ENCODE measurements at places on chromosomes 4 and X.

DNA sequence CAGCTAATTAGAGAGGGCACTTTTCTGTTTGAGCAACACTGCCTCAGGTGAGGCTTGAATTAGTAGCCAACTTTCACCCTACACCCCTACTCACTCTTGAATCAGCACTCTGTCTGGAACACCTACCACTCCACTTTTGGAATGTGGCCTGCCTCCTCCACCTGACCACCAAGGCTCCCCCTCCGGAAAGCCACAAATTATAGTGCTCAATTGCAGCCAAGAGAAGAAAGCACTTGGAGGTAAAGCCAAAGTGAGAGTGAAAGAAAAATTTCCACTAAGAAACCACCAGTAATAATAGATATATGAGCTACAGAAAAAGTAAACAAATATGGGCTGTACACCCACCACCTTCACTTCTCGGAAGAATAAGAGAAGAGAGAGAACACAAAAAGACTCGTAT lies 41.1 kb downstream of the PPP3CA start:
- H3K27me3 ChIP-seq, result no peaks in the 10 kb centered on the region
- no peak for DNase-seq
- no peaks in the 10 kb centered on the region for H3K36me3 ChIP-seq

GRCh38 chr4:123250843-123251242 lies 145.8 kb upstream of the SPRY1 start:
- DNase-seq, result peak; percentile 35
- no peak overlapping the region for H3K4me3 ChIP-seq
- peak overlapping the region; percentile 72 for H3K27ac ChIP-seq
- no peaks in the 10 kb centered on the region for H3K36me3 ChIP-seq

GRCh38 chr4:176230836-176231235 lies 35.5 kb upstream of the SPATA4 start:
- H3K4me1 ChIP-seq, result peaks cover 21% of the 10 kb centered on the region
- no peaks in the 10 kb centered on the region for H3K27me3 ChIP-seq
- peak overlapping the region; percentile 44 for H3K4me3 ChIP-seq

GRCh38 chr4:156998500-156999174 lies 27.0 kb upstream of the PDGFC start:
- peaks cover 14% of the 10 kb centered on the region for H3K4me1 ChIP-seq
- H3K27me3 ChIP-seq, result no peaks in the 10 kb centered on the region
- no peaks in the 10 kb centered on the region for H3K36me3 ChIP-seq
- DNase-seq, result no peak
- H3K27ac ChIP-seq, result no peak overlapping the region

- H3K27ac ChIP-seq, result no peak overlapping the region
- H3K4me3 ChIP-seq, result no peak overlapping the region
- no peaks in the 10 kb centered on the region for H3K36me3 ChIP-seq
- H3K4me1 ChIP-seq, result no peaks in the 10 kb centered on the region
- no peak for DNase-seq
- H3K27me3 ChIP-seq, result peaks cover 2% of the 10 kb centered on the region
These were observed 76.7 kb downstream of the BMPR1B start for GRCh38 chr4:94834501-94834900.

- H3K36me3 ChIP-seq, result no peaks in the 10 kb centered on the region
- H3K27me3 ChIP-seq, result no peaks in the 10 kb centered on the region
- no peak overlapping the region for H3K4me3 ChIP-seq
These were observed 56.7 kb upstream of the ADGRL3 start for GRCh38 chr4:61143461-61143860.

DNA sequence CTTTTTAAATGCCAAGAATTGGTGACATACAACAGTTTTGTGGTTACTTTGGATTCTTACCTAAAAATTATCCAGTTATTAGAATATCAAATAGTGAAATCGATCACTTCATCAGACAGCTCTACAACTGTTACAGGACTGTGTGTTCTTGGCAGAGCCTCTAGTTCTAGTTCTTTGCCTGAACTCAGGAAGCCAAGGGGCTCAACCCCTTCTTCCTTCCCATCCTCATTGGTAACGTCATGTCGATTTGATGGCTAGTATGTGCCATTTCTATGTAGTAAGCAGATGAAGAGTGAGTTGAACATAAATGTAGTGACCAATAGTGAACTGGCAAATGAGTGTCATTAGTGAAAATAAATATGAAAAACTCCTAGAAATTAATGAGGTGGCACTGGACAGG lies 59.4 kb upstream of the LIMCH1 start:
- no peaks in the 10 kb centered on the region for H3K27me3 ChIP-seq
- peaks cover 73% of the 10 kb centered on the region for H3K4me1 ChIP-seq
- H3K4me3 ChIP-seq, result no peak overlapping the region
- H3K27ac ChIP-seq, result no peak overlapping the region

DNA sequence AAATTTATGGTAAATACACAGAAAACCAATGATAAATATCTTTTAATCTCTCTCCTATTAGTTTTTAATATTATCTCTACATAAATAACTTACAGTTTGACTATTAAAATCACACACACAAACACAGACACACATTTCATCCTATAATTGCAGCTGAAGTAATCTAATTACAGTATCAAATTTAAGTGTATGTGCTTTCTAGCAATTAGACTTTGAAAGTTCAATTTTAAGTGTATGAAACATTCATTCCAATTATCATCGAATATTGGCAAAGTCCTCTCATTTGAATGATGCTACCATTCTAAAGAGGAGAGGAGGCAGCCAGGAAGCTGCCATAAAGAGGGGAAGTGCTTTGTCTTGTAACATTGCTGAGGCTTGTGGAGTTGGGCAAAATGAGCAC lies 221.2 kb upstream of the PABPC4L start:
- H3K4me1 ChIP-seq, result no peaks in the 10 kb centered on the region
- H3K36me3 ChIP-seq, result no peaks in the 10 kb centered on the region
- H3K27me3 ChIP-seq, result no peaks in the 10 kb centered on the region
- H3K4me3 ChIP-seq, result no peak overlapping the region

GRCh38 chr4:88035292-88035691 lies 27.9 kb downstream of the PKD2 start:
- peaks cover 57% of the 10 kb centered on the region for H3K36me3 ChIP-seq
- H3K4me3 ChIP-seq, result no peak overlapping the region
- DNase-seq, result no peak
- no peaks in the 10 kb centered on the region for H3K4me1 ChIP-seq
- H3K27me3 ChIP-seq, result no peaks in the 10 kb centered on the region

- no peak for DNase-seq
- no peaks in the 10 kb centered on the region for H3K27me3 ChIP-seq
These were observed 56.2 kb upstream of the RAPGEF2 start for GRCh38 chr4:159046683-159047082.

DNA sequence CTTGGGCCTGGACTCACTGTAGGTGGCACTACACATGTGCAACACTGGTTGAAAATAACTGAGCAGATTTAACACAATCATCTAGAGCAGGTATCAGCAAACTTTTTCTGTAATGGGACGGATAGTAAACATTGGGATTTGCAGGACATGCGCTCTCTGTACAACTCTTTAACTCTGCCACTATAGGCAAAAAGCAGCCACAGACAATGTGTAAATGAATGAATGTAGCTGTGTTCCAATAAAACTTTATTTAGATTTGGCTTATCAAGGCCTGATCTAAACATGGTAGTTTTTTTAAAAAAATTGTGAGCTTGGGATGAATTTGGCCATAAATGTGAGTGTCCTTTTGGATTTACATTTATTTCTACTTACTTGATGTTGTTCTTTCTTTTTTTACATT lies 407.3 kb downstream of the FAT4 start:
- no peak for DNase-seq
- no peak overlapping the region for H3K27ac ChIP-seq
- H3K4me3 ChIP-seq, result no peak overlapping the region
- no peaks in the 10 kb centered on the region for H3K4me1 ChIP-seq
- H3K36me3 ChIP-seq, result no peaks in the 10 kb centered on the region

DNA sequence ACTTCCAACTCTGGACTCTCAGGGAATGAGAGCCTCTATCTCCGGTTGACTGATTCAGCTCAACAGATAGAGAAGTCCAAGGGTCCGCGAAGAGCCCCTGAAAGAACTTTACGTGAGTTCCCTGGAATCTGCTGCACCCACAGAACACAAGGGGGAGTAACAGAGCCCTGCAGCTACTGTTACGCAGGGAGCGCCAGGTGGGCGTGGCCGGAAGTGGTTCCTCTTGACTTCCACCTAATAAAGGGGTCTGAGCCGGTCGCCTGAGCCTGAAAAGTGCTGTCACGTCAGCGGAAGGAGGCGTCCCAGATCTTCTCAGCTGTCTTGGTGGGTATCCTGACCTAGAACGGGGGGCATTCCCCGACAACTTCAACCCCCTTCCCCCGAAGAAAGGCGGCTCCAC lies at the start of gene MAGEB6:
MAGEB6 (plus strand) TSS at position 237 of the 400 bp plus-strand sequence. CDS start 1,407 bp downstream, outside the sequence.
- no peak within 1 kb of the TSS for H3K27ac ChIP-seq
- no peaks in the 10 kb centered on the region for H3K4me1 ChIP-seq
- no peak for DNase-seq
- no peaks in the 10 kb centered on the region for H3K27me3 ChIP-seq
- no peak within 1 kb of the TSS for H3K4me3 ChIP-seq
- no peaks in the 10 kb centered on the region for H3K36me3 ChIP-seq

DNA sequence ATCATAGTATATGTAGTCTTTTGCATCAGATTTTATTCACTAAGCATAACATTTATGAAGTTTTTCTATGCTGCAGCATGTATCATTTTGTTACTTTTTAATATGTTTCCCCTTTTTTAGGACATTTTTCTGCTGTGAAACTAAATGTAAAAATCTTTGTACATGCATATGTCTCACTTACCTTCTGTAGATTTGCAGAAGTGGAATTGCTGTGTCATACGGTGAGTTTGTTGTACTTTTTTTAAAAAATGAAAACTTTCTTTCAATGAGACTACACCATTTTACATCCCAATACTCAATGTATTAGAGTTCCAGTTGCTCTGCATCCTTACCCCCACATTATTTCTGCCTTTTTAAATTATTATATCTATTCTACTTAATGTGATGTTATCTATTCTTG lies 868.9 kb downstream of the PDHA2 start:
- H3K4me3 ChIP-seq, result no peak overlapping the region
- no peak overlapping the region for H3K27ac ChIP-seq
- H3K36me3 ChIP-seq, result no peaks in the 10 kb centered on the region
- no peaks in the 10 kb centered on the region for H3K4me1 ChIP-seq
- no peak for DNase-seq

DNA sequence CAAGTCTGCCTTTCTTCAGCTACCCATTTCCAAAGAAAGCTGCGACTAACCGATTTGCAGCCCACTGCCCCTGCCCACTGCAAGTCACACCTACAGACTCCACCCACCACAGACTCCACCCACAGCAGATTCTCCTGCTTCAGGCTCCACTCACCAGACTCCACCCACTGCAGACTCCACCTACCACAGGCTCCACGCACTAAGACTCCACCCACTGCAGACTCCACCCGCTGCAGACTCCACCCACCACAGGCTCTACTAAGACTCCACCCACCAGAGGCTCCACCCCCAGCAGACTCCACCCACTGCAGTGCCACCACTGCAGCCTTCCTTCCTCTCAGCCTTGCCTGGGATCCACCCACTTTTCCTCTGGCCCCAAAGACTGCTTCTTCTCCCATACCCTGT lies 41.3 kb downstream of the ABLIM2 start:
- H3K4me3 ChIP-seq, result no peak overlapping the region
- DNase-seq, result peak; percentile 42
- peaks cover 53% of the 10 kb centered on the region for H3K4me1 ChIP-seq
- H3K27me3 ChIP-seq, result no peaks in the 10 kb centered on the region
- no peaks in the 10 kb centered on the region for H3K36me3 ChIP-seq

- H3K36me3 ChIP-seq, result no peaks in the 10 kb centered on the region
- peaks cover 15% of the 10 kb centered on the region for H3K4me1 ChIP-seq
- peak overlapping the region; percentile 38 for H3K27ac ChIP-seq
- no peak overlapping the region for H3K4me3 ChIP-seq
- peak; percentile 37 for DNase-seq
- no peaks in the 10 kb centered on the region for H3K27me3 ChIP-seq
These were observed 3.4 kb downstream of the ATP1B4 start for GRCh38 chrX:120365320-120365719.

- H3K36me3 ChIP-seq, result no peaks in the 10 kb centered on the region
- no peak for DNase-seq
- H3K4me1 ChIP-seq, result no peaks in the 10 kb centered on the region
- no peak overlapping the region for H3K4me3 ChIP-seq
These were observed 64.4 kb upstream of the VCX3A start for GRCh38 chrX:6599230-6599860.

DNA sequence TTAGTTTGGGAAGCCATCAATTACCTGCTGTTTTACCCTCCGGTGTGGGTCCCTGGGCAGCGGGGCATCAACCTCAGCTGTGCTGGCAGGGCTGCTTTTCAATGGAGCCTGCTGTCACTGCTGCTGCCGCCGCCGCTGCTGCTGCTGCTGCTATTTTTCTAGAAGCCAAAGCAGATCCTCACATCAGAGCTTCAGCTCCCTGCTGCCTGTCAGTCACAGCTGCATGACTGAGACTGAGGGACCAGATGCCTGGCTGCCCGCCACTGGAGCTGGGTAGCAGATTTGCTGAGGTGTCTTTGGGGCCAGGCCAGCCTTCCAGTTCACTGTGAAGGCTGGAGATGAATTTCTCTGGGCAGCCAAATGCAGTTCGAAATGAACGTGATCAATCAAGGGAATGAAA lies 200.3 kb upstream of the NHS start:
- no peak overlapping the region for H3K27ac ChIP-seq
- no peaks in the 10 kb centered on the region for H3K4me1 ChIP-seq
- H3K4me3 ChIP-seq, result no peak overlapping the region
- no peaks in the 10 kb centered on the region for H3K27me3 ChIP-seq
- H3K36me3 ChIP-seq, result no peaks in the 10 kb centered on the region

GRCh38 chr4:152074573-152074972 lies 313.8 kb upstream of the GATB start:
- H3K27me3 ChIP-seq, result no peaks in the 10 kb centered on the region
- DNase-seq, result no peak
- peaks cover 25% of the 10 kb centered on the region for H3K4me1 ChIP-seq

- H3K4me1 ChIP-seq, result peaks cover 37% of the 10 kb centered on the region
- peak overlapping the region; percentile 58 for H3K27ac ChIP-seq
- no peak overlapping the region for H3K4me3 ChIP-seq
- no peak for DNase-seq
These were observed 102.8 kb downstream of the SLC2A9 start for GRCh38 chr4:9918484-9918883.

DNA sequence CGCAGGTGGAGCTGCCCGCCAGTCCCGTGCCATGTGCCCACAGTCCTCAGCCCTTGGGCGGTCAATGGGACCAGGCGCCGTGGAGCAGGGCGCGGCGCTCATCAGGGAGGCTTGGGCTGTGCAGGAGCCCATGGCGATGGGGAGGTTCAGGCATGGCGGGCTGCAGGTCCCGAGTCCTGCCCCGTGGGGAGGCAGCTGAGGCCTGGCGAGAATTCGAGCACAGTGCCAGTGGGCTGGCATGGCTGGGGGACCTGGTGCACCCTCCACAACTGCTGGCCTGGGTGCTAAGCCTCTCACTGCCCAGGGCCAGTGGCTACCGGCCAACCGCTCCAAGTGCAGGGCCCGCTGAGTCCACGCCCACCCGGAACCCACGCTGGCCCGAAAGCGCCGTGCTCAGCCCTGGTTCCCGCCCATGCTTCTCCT lies 646.5 kb downstream of the GABRG1 start:
- no peak for DNase-seq
- no peak overlapping the region for H3K4me3 ChIP-seq
- H3K27me3 ChIP-seq, result no peaks in the 10 kb centered on the region

DNA sequence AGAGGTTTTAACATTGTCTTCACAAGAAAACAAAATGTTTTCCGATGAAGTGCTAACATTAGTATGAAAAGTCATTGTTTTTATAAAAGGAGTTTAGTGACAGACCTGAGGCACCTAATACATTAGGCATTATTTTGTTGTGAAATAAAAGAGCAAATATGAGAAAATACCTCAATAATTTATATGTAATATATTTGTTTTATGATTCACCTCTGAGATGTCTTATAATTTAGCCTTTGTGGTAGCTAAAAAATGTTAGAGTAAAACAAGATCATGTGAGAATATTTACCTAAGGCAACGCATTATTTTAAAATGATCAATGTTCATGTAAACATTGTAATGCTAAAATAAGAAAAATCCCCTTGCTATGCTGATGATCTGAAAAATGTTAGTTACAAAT lies 100.9 kb upstream of the WDFY3 start:
- H3K4me3 ChIP-seq, result no peak overlapping the region
- no peaks in the 10 kb centered on the region for H3K36me3 ChIP-seq
- H3K27me3 ChIP-seq, result no peaks in the 10 kb centered on the region
- H3K4me1 ChIP-seq, result no peaks in the 10 kb centered on the region
- DNase-seq, result no peak
- no peak overlapping the region for H3K27ac ChIP-seq
